Endodermal cell (in vitro differentiated cells): ENCODE measurements at places on chromosomes 16 and 17. TPM values are rescaled to one million over a fixed set of nuclear protein-coding genes. Genes with fewer than 3 reads are reported as not detected.

Gene NGFR
- total RNA-seq, result 1.3 to 56.3 TPM (median 1.6 TPM) in 3 replicates

Gene KRT20
- total RNA-seq, result not detected in 3 replicates

Gene DPEP3
- total RNA-seq, result 2.9 and 3.6 TPM in 2 replicates

Gene PLD6
- total RNA-seq, result 1.2 to 1.5 TPM (median 1.5 TPM) in 3 replicates

GRCh38 chr17:75908201-75908600 lies 3.5 kb upstream of the MRPL38 start:
- H3K4me1 ChIP-seq, result peaks cover 7% of the 10 kb centered on the region
- H3K27me3 ChIP-seq, result no peaks in the 10 kb centered on the region
- no peak overlapping the region for H3K27ac ChIP-seq
- H3K4me3 ChIP-seq, result no peak overlapping the region

Gene GEMIN4
- 13.7 to 34.9 TPM (median 30.3 TPM) in 3 replicates for total RNA-seq

GRCh38 chr16:2919511-2920255 lies 8.0 kb downstream of the FLYWCH1 start:
- DNase-seq, result peak; percentile 85
- H3K4me3 ChIP-seq, result no peak overlapping the region

- no peak for DNase-seq
- H3K4me1 ChIP-seq, result no peaks in the 10 kb centered on the region
- no peaks in the 10 kb centered on the region for H3K36me3 ChIP-seq
- no peak overlapping the region for H3K4me3 ChIP-seq
Observed at GRCh38 chr16:66510298-66510697, 39.6 kb downstream of the TK2 start.

Gene TBC1D3K
- not detected in 2 replicates for total RNA-seq

GRCh38 chr16:12132290-12132689 lies 155.8 kb downstream of the SNX29 start:
- DNase-seq, result no peak
- H3K36me3 ChIP-seq, result no peaks in the 10 kb centered on the region
- no peak overlapping the region for H3K4me3 ChIP-seq

DNA sequence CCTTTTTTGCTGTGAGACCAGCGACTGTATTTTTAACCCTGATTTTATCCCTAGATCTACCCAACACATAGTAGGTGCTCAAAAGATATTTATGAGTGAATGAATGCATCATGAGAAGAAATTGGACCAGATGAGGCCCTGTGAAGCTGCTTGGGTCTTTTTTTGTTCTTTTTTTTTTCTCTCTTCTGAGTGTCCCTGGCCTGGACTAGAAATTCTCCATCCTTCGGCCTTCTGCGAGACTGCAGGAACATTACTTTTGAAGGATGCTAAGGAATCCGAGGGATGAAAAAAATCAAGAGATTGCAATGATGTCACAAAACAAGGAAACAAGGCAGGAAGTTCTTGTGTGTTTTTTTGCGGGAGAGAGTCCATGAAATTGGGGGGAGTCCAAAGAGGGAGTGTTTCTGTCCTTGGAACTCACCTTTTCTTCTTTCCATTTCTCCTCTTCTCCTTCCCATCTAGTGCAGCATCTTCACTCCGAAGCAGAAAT lies 560 bp upstream of the RUSF1 start:
- no peaks in the 10 kb centered on the region for H3K4me1 ChIP-seq
- peak overlapping the region; percentile 97 for H3K4me3 ChIP-seq
- H3K36me3 ChIP-seq, result peaks cover 3% of the 10 kb centered on the region
- DNase-seq, result no peak

Gene METTL23
- 39.9 to 47.3 TPM (median 44.0 TPM) in 3 replicates for total RNA-seq

- no peak for DNase-seq
- no peaks in the 10 kb centered on the region for H3K36me3 ChIP-seq
- H3K4me3 ChIP-seq, result no peak overlapping the region
- no peaks in the 10 kb centered on the region for H3K4me1 ChIP-seq
Observed at GRCh38 chr17:68054296-68054900, 18.9 kb downstream of the KPNA2 start.

Gene GRIN2C
- total RNA-seq, result 0.23 and 0.24 TPM in 2 replicates

- no peaks in the 10 kb centered on the region for H3K4me1 ChIP-seq
- H3K36me3 ChIP-seq, result no peaks in the 10 kb centered on the region
- DNase-seq, result no peak
- H3K27ac ChIP-seq, result no peak overlapping the region
Observed at GRCh38 chr17:55317284-55317683, 52.5 kb downstream of the HLF start.

GRCh38 chr17:6479622-6480302 lies 35.5 kb downstream of the PIMREG start:
- H3K27ac ChIP-seq, result no peak overlapping the region
- H3K27me3 ChIP-seq, result no peaks in the 10 kb centered on the region
- H3K36me3 ChIP-seq, result no peaks in the 10 kb centered on the region
- no peak for DNase-seq
- no peak overlapping the region for H3K4me3 ChIP-seq
